ENCODE measurements at places on chromosomes 11 and 22.
A peak's percentile ranks its signal among the peaks of the same experiment; 100 is the strongest.

GRCh38 chr22:41619979-41620588 is 759 bp downstream of the DESI1 start:
- H3K4me1 ChIP-seq: peaks cover 24% of the 10 kb centered on the region
- peak; percentile 21 for DNase-seq
- peak overlapping the region; percentile 100 for H3K27ac ChIP-seq
- peaks cover 10% of the 10 kb centered on the region for H3K36me3 ChIP-seq

DNA sequence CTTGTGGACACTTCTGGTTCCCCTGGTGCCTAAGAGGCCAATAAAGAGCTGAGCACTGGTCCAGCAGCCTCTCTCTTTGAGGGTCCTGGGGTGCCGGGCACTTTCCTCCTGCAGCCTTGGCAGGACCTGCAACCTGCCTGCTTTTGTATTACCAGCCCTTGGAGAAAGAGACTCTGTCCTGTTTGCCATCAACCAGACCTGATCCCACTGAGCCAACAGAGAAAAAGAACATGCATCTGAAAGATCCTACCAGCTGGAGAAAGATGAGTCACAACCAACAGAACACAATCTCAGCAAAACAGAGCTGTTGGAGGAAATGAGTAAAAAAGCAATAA is 321.0 kb downstream of the DDX10 start:
- no peaks in the 10 kb centered on the region for H3K4me1 ChIP-seq
- no peak for DNase-seq
- no peak overlapping the region for H3K4me3 ChIP-seq
- H3K27me3 ChIP-seq: no peaks in the 10 kb centered on the region

- H3K27me3 ChIP-seq: no peaks in the 10 kb centered on the region
- DNase-seq: no peak
- peaks cover 10% of the 10 kb centered on the region for H3K36me3 ChIP-seq
- H3K27ac ChIP-seq: no peak overlapping the region
- H3K4me1 ChIP-seq: no peaks in the 10 kb centered on the region
These were observed 16.3 kb upstream of the TMEM191C start for GRCh38 chr22:21450858-21451353.

GRCh38 chr11:65262381-65262680 is 569 bp downstream of the POLA2 start:
- H3K36me3 ChIP-seq: no peaks in the 10 kb centered on the region
- H3K27ac ChIP-seq: peak overlapping the region; percentile 93
- peaks cover 14% of the 10 kb centered on the region for H3K4me1 ChIP-seq
- H3K4me3 ChIP-seq: peak overlapping the region; percentile 89
- peak; percentile 8 for DNase-seq

DNA sequence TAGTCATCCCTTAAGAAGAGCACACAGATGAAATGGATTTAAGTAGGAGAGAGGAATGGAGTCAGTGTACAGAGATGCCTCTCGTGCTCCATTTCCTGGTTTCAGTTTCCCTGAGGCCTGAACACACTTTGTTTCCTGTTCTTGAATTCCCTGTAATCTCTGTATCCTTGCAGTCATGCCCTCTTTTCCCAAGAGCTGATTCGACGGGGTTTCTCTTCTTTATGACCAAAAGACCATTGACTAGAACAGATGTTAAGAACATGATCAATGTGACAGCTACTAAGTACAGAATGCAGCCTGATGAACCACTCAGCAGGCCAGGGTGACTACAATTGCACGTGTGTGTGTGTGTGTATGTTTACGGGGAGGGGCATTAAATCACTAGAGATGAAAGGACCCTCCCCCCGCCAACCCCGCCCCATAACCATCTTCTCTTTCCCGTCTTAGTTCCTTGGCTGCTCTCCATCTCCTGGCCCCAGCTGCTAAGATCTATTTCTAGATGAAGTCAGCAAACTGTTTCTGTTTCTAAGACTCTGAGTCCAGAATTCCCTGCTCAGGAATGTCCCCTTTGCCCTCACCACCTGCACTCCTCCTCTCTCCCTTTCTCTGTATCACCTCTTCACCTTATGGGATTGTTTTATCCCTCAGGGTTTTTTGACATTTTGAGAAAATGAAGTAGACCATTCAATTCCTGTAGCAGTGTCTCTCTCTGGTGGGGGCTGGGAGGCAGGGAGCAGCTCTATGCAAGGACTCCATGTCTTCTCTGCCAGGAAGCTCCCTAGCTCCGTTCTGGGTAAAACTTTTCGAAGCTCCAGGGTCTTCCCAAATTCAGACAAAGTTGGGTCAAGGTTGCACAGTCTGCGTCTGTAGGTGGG is 26.0 kb downstream of the SLC22A6 start:
- H3K36me3 ChIP-seq: no peaks in the 10 kb centered on the region
- H3K27me3 ChIP-seq: no peaks in the 10 kb centered on the region
- no peak overlapping the region for H3K4me3 ChIP-seq
- H3K4me1 ChIP-seq: no peaks in the 10 kb centered on the region
- H3K27ac ChIP-seq: no peak overlapping the region
- DNase-seq: no peak

DNA sequence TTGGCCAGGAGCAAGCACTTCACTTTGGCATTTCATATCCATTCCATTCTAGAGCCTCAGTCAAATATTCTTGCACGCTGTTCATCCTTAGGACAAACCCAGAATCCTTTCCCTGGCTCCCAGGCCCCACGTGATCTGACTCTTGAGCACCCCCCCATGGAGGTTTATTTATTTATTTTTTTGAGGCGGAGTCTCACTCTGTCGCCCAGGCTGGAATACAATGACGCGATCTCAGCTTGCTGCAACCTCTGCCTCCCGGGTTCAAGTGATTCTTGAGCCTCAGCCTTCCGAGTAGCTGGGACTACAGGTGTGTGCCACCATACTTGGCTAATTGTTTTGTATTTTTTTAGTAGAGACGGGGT is 12.7 kb upstream of the TSGA10IP start:
- no peak overlapping the region for H3K4me3 ChIP-seq
- no peaks in the 10 kb centered on the region for H3K36me3 ChIP-seq
- no peak overlapping the region for H3K27ac ChIP-seq
- peaks cover 13% of the 10 kb centered on the region for H3K4me1 ChIP-seq
- no peaks in the 10 kb centered on the region for H3K27me3 ChIP-seq

GRCh38 chr11:123351375-123351774 is 78.7 kb upstream of the GRAMD1B start:
- DNase-seq: no peak
- H3K36me3 ChIP-seq: no peaks in the 10 kb centered on the region
- no peak overlapping the region for H3K27ac ChIP-seq
- H3K27me3 ChIP-seq: no peaks in the 10 kb centered on the region
- no peak overlapping the region for H3K4me3 ChIP-seq

- no peak for DNase-seq
- H3K36me3 ChIP-seq: no peaks in the 10 kb centered on the region
- no peak overlapping the region for H3K27ac ChIP-seq
- H3K27me3 ChIP-seq: no peaks in the 10 kb centered on the region
These were observed 32.9 kb downstream of the GALNT18 start for GRCh38 chr11:11588891-11589290.

- DNase-seq: no peak
- peaks cover 18% of the 10 kb centered on the region for H3K36me3 ChIP-seq
- no peak overlapping the region for H3K4me3 ChIP-seq
- no peak overlapping the region for H3K27ac ChIP-seq
- no peaks in the 10 kb centered on the region for H3K4me1 ChIP-seq
- H3K27me3 ChIP-seq: no peaks in the 10 kb centered on the region
These were observed 19.6 kb downstream of the THAP12 start for GRCh38 chr11:76361374-76361773.

DNA sequence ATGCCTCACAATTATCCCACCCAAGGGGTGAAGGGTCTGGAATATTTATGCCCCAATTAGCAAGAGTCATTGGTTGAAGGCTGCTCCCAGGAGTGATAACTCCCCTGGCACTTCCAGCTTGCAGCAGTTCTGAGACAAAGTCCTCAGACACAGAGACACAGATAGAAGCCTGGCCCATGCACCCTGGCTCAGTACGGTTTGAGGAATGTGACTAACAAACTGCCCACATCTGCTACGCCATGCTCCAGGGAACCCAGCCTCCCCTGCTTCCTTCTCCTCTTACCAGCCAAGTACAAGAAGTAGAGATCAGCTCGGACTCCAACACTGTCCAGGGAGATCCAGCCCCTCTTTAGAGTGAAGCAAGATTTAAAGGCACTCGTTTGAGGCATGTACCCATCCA is 48.5 kb upstream of the BMAL1 start:
- no peaks in the 10 kb centered on the region for H3K27me3 ChIP-seq
- H3K4me1 ChIP-seq: no peaks in the 10 kb centered on the region
- H3K27ac ChIP-seq: no peak overlapping the region
- no peak for DNase-seq
- H3K36me3 ChIP-seq: no peaks in the 10 kb centered on the region

DNA sequence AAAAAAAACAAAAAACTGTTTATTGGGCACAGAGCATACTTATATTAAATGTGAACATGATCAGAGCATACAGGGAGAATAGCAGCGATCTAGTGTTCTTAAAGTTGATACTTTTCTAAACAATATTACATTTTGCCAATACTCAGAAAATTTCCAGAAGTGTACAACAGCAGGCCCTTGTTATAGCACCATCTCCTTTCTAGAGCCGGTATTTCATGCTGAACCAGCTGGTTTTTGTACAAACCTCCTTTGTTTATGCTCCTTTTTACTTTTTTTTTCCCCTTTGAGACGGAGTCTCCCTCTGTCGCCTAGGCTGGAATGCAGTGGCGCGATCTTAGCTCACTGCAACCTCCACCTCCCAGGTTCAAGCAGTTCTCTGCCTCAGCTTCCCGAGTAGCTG is 90.7 kb downstream of the PPP6R3 start:
- no peak overlapping the region for H3K4me3 ChIP-seq
- peaks cover 25% of the 10 kb centered on the region for H3K36me3 ChIP-seq
- DNase-seq: no peak

GRCh38 chr11:66336234-66337102 is at the start of gene RIN1:
TSS of gene RIN1 (minus strand) at chr11:66336434. CDS start at chr11:66336402, 32 bp downstream.
- peak within 1 kb of the TSS; percentile 53 for H3K27ac ChIP-seq
- peaks cover 17% of the 10 kb centered on the region for H3K4me1 ChIP-seq
- DNase-seq: no peak
- no peaks in the 10 kb centered on the region for H3K27me3 ChIP-seq

DNA sequence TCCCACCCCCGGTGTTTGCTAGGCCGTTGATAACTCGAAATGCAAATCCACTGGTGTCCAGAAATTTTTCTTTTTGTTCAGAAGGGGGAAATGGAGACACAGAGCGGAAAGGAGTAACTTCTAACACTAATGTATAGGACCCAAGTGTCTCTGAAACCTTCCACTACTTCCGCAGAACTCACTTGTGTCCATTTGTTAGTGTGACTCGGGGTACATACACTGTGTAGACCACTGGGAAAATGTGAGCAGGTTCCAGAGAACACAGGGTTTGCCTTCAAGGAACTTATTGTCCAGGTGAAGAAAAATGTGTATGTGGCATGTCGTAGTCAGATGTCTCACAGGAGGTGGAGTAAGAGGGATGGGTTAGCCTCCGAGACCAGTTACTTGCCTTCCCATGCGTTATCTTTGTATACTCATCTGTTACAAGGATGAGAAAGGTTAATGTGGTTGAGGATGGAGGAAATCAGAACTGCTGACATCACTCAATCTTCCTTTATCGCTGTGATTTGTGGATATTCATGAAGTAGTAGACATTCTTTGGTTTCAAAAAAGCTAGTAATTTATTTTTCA is 857 bp downstream of the ARCN1 start:
- no peaks in the 10 kb centered on the region for H3K36me3 ChIP-seq
- peak overlapping the region; percentile 98 for H3K4me3 ChIP-seq
- peak overlapping the region; percentile 99 for H3K27ac ChIP-seq
- no peaks in the 10 kb centered on the region for H3K27me3 ChIP-seq

DNA sequence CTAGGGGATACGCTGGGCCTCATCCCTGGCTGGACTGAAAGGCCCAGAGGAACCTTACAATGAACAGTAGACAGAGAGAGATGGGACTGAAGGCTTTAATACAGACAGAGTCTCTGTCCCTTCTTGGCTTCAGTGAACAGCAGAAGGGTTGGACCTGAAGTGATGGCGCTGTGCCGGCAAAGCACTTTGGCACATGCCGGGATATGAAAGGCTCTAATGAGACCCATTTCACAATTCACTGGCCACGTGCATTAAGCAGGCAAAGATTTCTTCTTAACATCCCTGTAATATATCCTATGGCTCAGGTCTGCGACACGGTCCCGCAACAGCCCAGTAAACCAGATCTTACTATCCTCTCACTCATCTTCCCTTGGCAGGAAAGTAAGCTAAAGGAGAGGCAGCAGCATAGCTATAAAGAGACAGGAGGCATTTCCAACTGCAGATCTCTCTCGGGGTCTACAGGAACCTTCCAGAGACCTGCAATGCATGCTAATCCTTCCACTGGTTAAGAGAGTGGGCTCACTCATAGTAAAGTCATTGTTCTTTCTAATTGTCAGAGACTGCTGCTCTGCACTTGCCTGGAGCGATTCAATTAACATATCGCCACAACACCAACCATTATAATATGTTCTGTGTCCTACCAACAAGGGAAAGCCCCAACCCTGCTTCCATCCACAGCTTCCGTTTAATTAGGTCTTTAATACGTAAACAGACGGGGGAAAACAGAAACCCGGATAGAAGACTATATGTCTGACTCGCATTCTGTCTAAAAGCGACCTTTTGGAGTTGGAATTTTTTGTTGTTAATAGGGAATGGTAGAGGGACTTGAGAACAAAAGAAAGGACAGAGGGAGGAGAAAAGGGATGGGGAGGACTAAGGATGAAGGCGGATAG is 1179.0 kb downstream of the LRRC4C start:
- no peak overlapping the region for H3K4me3 ChIP-seq
- no peak overlapping the region for H3K27ac ChIP-seq
- DNase-seq: no peak
- no peaks in the 10 kb centered on the region for H3K27me3 ChIP-seq
- no peaks in the 10 kb centered on the region for H3K36me3 ChIP-seq

GRCh38 chr22:20155330-20156041 is 4.6 kb upstream of the CCDC188 start:
- H3K4me1 ChIP-seq: peaks cover 4% of the 10 kb centered on the region
- H3K4me3 ChIP-seq: no peak overlapping the region
- no peak overlapping the region for H3K27ac ChIP-seq
- H3K27me3 ChIP-seq: no peaks in the 10 kb centered on the region

DNA sequence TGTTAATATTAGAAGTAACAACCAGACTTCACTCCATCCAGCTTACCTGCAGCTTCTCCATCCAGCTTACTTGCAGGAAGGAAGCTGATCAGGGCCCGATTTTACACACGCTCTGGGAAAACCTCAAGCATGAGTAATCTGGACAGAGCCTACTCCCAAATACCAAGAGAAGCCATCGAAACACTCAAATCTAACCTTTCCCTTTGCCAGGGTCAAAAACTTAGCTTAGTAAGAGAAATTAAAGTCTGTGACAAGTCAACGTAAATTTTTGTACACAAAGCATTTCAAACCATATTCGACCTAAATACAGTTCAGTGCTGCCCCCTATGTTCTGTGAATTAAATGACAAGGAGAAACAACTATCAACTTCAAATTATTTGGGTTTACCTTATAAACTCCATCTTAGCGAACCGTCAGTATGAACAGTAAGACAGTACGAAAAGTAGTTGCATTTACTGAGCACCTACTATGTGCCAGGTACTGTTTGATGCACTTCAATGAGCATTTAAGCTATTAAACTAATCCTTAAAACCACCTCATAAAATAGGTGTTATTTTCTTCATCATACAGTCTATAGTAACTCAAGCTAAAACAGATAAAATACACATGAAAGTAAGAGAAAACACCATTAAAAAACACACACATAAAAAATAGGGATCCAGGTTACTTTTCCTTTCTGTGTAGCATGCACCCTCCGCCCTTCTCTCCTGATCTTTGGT is 36.9 kb downstream of the ARFGAP3 start:
- H3K27me3 ChIP-seq: no peaks in the 10 kb centered on the region
- no peak for DNase-seq
- H3K27ac ChIP-seq: no peak overlapping the region
- no peaks in the 10 kb centered on the region for H3K4me1 ChIP-seq
- H3K4me3 ChIP-seq: no peak overlapping the region

- no peak overlapping the region for H3K4me3 ChIP-seq
- no peaks in the 10 kb centered on the region for H3K36me3 ChIP-seq
- H3K27me3 ChIP-seq: no peaks in the 10 kb centered on the region
- no peak for DNase-seq
- H3K27ac ChIP-seq: no peak overlapping the region
These were observed 7.4 kb upstream of the PELI3 start for GRCh38 chr11:66459138-66459778.
